Large intestine (tissue), 12 donors: ENCODE measurements at places on chromosomes 4 and X.
A peak's percentile ranks its signal among the peaks of the same experiment; 100 is the strongest.

- no peak for DNase-seq
Measured at GRCh38 chr4:177323416-177323815, 13.7 kb downstream of the NEIL3 start.

GRCh38 chr4:154982187-154983047 lies 201.3 kb downstream of the RBM46 start:
- peak; percentile 42 for DNase-seq

DNA sequence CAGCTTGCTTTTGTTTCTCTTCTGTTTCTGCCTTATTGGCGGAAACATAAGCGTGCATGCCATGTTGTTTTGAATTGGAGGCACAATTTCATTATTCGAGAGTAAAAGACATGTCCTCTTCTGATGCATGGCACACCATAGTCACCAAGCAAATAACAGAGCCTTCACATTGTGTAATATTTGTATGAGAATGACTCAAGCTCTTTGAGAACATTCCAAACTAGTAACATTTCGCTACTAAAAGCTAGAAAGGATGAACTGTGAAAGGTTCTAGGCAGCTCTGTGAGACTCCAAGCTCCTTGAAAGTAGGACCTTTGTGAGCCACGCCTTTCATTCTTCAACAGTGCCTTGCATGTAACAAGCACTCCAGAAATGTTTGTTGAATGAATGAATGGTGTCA lies 9.2 kb upstream of the ANXA3 start:
- no peak for DNase-seq

GRCh38 chr4:149983931-149984330 lies 94.3 kb upstream of the DCLK2 start:
- DNase-seq: no peak
